Daoy (cell line): ENCODE measurements at places on chromosomes 4 and X.

- peak; percentile 15 for DNase-seq
Measured at GRCh38 chrX:72128881-72129280, 2.8 kb downstream of the RTL5 start.

- peak; percentile 7 for DNase-seq
Measured at GRCh38 chr4:23369331-23369730, 520.5 kb downstream of the PPARGC1A start.

- peak; percentile 30 for DNase-seq
Measured at GRCh38 chr4:109803924-109804571, 2.2 kb upstream of the CFI start.

GRCh38 chr4:176646311-176646710, 146.4 kb downstream of the VEGFC start:
- no peak for DNase-seq

DNA sequence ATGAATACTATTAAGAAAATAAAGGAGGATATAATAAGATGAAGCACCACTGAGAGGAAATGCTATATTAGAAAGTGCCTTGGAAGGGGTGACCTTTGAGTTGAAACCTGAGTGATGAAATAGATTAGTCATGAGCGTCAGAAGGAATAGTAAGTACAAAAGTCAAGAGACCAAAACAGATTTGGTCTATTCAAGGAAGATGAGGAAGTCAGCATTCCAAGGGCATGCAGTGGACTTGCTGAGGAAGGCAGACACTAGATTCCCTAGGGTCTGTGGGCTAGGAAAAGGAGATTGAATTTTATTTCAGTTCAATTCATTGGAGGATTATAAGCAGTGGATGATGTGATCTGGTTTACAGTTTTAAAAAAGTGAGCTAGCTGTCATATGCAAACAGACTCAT, 73.0 kb upstream of the WDFY3 start:
- no peak for DNase-seq

DNA sequence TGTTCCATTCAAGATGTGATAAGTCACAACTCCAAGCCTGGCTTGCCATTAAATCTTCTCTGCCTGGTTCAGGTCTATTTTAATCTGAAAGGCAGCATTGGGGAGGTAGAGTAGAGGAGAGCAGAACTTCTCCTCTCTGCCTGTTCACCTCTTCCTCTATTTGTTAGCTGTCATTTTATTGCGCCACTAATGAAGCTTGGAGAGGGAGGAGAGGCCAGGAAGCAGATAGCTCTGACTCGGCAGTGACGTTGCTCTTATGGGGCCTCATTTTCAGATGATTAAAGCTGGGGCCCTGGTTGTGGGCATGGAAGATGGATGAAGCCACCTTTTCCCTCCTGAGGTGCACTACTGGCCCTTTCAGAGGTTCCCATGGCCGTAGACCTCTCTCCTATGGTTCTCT, 207.3 kb downstream of the MID1IP1 start:
- no peak for DNase-seq

DNA sequence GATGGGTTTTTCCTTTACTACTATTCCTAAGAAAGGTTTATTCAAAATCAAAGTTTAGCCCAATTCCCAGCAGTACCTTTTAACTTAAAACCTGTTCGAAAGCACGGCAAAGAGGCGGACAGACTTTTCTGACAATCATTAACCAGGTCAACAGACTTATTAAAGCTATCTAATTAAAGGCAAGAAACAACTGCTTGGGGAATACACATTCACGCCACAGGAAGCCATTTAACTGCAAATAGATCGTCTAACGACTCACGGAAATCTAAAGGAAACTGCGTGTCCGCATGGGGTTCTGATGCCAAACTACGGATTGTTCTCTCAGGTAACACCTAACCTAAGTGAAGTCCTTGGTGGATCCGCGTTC, 663 bp upstream of the USP53 start:
- no peak for DNase-seq

DNA sequence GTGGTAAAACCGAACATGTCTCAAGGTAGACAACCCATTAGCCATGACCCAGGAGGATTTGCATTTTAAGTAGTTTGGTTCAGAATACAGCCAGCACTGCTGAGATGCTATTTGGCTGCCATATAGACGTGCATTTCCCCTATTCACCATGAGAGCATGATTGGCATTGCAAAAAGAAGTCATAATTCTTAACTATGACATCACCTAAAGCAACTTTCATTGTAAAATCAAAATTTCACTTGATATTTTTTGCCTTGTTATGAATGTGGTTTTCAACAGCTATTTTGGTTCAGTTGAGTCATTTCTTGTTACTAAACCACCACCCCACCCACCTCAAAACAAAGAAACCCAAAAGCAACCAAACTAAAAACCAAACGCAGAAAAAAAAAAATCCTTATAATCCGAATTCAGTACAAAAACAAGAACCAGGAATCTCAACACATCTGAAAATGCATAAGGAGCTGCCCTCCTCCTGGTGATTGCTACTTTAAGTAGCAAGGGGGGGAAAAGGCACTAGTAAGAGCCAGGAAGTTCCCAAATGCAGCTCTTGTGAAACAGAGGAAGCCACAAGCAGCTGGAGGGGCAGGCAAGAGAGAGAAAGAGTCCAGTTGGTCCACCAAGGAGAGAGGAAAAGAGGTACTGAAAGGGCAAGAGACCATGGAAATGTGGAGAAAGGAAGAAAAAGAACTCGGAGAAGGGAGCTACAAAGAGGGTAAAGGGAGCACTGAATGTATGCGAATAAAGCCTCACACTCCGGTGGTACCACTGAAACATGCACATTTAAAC, 3.1 kb downstream of the SLITRK4 start:
- no peak for DNase-seq

- peak; percentile 47 for DNase-seq
Measured at GRCh38 chr4:52545099-52546069, 113.7 kb downstream of the USP46 start.

- no peak for DNase-seq
Measured at GRCh38 chrX:124925681-124926080, 394.0 kb upstream of the TEX13C start.

DNA sequence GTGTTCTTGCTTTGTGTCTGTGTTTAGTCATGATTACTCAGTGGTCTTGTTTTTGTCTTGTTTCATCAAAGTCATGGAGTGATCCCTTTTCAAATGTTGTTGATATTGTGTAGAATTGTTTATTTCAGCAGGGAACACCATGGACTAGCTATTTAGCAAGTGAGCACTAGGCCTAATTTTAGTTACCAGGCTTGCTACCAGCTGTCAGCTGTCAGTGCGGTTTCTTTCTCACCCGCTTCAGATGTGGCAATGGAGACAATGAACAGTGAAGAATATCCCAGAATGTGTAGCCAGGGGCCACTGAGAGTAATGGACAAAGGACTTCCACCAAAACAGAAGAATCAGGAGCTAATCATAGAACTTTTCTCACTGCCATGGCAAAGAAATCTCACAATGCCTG, 432.8 kb upstream of the FMR1 start:
- DNase-seq: no peak

- DNase-seq: no peak
Measured at GRCh38 chrX:17369309-17369708, 5.7 kb upstream of the NHS start.

- no peak for DNase-seq
Measured at GRCh38 chr4:37685823-37686372, 278 bp downstream of the RELL1 start.

DNA sequence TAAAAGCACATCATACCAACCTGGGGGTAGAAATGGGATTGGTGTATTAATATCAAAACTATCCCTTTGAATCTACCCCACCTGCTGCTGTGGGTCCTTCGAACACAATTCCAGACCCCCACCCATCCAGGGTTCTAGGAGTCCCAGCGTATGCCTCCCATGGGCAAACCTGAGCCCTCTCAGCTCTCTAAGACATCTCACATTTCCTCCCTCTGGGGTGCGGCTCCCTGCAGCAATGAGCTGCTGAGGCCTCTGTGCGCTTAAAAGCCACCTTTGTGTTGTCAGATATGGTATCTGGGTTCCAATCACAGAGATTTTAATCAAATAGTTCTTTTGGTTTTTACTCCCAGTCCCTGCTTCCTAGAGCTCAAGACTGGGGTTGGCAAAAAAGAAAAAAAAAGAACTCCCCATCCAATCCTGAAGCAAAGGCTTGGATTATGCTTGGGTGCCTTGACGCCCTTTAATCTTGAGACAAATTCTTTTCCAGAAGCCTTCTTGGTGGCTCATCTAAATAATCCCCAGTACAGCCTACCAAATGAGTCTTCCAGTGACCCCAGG, 37.5 kb upstream of the NOCT start:
- DNase-seq: no peak

DNA sequence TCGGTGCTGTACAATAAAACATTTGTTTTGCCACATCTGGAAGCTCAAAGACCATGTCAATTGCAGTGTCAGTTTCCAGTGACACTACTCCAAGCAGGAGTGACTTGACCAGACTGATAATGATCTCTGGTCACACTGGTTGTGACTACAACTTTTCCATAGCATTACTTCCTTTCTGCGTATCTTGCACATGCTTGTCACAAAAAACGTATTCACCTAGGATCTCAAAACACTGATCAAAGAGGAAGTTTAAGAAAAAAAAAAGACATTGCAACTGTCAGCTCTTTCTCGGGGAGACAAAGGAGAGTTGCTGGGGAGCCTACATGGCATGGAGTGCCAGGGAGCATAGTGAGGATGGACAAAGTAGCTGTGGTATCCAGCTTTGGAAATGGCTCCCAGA, 60.6 kb downstream of the OPHN1 start:
- no peak for DNase-seq

GRCh38 chr4:26807330-26807729, 53.3 kb upstream of the STIM2 start:
- no peak for DNase-seq

GRCh38 chr4:122329876-122330565, 48.8 kb upstream of the ADAD1 start:
- DNase-seq: no peak

GRCh38 chrX:112668476-112669409, 11.0 kb downstream of the LHFPL1 start:
- no peak for DNase-seq

DNA sequence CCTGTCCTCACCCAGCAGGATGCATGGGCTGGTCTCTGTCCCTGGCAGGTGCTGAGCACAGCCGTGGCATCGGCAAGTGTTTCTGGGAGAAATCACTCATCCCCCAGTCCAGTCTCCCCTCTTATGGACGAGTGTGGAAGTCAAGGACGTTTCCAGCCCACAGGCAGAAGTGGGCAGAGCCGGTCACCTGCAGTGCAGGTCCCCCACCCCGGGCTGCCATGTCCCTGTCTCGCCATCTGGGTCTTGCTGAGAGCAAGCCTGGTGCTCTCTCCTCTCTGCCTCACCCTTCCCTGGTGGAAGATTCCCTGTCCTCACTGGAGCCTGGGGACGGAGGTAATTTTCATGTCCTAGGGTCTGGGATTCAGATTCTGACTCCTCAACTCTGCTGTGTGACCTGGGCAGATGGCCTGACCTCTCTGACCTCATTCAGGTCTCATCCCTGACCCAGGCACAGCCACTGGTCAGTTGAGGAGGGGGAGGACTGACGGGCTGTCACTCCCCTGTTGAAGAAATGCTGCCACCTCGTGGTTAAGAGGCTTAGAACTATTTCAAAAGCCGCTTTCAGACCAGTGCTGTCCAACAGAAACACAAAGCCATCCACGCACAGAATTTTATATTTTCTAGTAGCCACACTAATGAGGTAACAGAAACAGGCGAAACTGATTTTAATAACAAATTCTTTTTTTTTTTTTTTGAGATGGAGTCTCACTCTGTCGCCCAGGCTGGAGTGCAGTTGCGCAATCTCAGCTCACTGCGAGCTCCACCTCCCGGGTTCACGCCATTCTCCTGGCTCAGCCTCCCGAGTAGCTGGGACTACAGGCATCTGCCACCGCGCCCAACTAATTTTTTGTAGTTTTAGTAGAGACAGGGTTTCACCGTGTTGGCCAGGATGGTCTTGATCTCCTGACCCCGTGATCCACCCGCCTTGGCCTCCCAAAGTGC, 1.8 kb downstream of the CPZ start:
- peak; percentile 66 for DNase-seq

GRCh38 chr4:56463711-56464110, 3.7 kb upstream of the SRP72 start:
- no peak for DNase-seq

DNA sequence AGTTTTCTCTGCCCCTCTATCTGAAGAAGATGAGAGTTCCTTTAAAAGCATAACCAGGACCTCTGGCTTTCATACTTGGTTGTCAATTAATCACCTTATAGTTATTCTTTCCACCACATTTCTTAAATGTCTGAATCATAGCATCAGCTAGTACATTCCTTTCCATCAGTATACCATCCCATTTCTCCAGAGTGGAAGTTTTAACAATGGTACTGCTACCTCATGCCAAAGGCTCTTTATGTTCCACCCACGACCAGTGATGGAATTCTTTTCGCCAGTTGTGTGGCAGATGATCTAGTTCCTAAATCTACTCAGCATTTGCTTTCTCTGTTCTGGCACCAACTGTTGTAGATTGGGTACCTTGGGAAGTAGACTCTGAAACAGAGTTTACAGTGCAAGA, 379.8 kb downstream of the ZNF674 start:
- peak; percentile 7 for DNase-seq

DNA sequence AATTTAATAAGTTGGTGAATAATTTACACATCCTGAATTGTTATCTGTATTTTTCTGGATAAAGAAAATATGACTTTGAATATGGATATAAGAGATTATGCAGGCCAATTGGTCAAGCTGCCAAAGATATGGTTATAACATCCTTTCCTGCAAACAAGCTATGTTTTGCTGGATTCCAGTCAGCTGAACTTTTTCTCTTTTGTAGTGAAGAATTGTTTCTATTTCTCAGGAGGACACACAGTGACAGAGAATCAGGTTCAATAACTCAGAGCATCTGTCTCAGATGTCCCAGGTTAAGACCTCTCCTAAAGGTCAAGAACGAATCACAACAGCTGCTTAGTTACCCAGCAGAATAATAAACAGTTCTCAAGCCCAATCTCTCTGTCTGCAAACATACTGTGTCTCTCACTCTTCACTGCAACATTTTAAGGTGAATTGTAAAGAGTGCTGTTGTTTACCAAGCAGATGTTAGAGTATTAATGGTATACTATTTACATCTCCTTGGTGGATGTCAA, 189.5 kb upstream of the ANKRD50 start:
- DNase-seq: no peak

- DNase-seq: peak; percentile 34
Measured at GRCh38 chr4:26321373-26322221, 783 bp downstream of the RBPJ start.

DNA sequence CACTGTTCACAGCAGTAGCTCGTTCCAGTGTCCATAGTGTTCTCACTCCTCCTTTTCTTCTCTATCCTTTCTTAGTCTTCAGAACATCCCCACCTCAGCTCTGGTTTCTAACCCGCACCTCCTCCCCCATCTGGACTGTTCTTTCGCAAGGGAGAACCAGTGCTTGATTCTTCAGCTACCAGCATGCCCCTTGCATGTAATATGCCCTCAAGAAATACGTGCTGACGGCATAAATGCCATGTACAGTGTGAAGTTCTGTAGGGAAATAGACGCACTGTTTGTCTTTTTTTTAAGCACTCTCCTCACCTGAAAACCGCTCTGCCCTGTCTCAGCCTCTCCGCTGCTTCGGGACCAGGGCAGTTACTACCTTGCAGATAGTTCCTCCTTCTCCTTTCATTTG, 5.3 kb downstream of the CLDN22 start:
- no peak for DNase-seq

GRCh38 chr4:23614284-23614892, 275.5 kb downstream of the PPARGC1A start:
- DNase-seq: peak; percentile 61

GRCh38 chr4:25377572-25378436, 741 bp downstream of the ANAPC4 start:
- no peak for DNase-seq
